ENCODE measurements at places on chromosomes 5 and 9.

GRCh38 chr5:84794486-84795035 is 409.9 kb upstream of the EDIL3 start:
- no peak for DNase-seq

- peak; percentile 39 for DNase-seq
These were observed 2.5 kb upstream of the PSMD5 start for GRCh38 chr9:120845255-120845654.

- peak; percentile 34 for DNase-seq
These were observed 17.6 kb upstream of the UBE2D2 start for GRCh38 chr5:139543423-139543991.

DNA sequence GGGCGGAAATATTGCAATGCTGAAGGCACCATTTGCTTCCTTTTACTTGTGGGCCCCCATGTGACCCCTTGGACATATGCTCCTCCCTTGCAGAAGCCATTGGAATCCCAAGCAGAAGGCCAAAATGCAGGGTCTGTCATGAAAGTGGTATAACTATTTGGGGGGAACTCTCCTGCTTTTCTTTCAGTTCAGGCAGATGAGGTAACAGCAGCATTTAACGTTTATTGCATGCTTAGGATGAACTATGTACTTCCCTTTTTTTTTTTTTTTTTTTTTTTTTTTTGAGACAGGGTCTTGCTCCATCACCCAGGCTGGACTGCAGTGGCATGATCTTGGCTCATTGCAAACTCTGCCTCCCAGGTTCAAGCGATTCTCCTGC is 7.8 kb downstream of the FOXI1 start:
- no peak for DNase-seq

DNA sequence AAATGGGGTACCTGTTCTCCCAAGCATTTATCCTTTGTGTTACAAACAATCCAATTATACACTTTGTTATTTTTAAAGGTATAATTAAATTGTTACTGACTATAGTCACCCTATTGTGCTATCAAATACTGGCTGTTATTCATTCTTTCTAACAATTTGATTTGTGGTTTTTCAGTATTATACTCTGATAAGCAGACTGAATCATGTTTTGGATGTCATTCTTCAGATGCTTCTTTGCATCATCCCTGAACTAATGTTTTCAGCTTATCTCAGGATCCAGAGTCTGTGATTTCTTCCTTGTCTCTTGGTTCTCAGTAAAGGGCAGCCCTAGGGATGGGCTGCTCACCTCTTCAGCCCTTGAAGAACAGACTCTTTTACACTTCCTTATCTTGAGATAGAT is 177.8 kb upstream of the SGCD start:
- DNase-seq = no peak

- no peak for DNase-seq
These were observed 271.7 kb upstream of the KLF4 start for GRCh38 chr9:107761307-107761706.

DNA sequence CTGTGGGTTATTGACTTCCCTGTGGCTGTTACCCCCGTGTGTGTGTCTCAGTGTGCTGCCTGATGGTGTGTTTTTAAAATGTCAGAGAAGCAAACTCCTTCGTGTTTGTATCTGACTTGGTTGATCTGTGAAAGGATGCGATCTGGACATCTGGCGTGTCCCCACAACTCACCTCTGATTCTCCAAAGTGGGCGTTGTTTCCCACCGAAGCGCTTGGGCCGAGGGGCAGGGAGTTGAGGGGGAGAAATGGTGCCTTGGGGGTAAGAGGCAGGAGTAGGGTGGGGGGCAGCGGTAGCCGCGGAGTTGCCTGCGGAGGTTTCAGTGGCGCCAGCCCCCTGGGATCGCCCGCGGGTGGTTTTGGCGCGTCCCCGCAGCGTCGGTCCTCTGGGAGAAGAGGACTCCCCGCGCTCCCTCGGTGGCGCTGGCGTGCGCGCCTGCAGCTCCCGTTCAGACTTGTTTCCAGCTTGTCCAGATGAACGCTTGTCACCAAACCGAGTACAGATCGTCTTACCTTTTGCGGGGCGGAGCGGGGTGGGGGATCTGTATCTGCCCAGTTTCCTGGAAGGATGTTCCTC is 1.1 kb downstream of the MAST4 start:
- no peak for DNase-seq

DNA sequence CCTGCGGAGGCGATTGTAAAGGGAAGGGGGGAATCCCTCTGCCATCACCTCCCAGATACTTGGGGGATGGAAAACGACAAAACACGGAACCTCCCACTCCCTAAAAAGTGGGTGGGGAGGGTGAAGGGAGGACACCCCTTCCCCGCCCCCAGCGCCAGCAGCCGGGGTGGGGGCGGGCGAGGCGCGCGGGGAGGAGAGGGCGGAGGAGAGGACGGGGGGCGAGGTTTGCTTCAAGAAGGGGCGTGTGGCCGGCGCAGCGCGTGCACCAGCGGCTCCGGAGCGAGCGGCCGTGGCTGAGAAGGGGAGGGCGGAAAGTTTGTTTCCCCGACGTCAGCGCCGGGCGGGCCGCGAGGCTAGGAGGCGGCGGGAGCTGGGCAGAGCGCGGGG is at the start of gene PRRX2:
Gene PRRX2, plus strand, starts transcription at position 259 of the 387 bp plus-strand sequence. CDS start 221 bp downstream, outside the sequence.
- DNase-seq = no peak

DNA sequence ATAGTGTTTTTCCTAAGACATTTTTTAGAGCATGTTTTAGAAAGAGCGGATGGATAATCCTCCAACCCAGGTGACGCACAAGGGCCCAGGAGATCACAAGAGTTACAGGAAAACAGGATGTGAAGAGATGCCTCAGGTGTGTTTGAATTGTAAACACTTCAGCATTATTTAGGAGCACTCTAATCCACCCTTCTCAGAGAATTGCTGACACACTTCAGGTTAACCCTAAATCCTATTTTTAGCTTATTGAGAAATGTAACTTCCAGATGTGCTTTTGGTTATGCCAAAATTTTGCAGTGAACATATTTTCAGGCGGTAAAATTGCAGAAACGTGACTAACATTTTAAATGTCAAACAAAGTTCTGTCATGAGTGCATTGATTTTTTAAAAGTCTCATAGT is 755.4 kb upstream of the CTNND2 start:
- no peak for DNase-seq

GRCh38 chr5:14321936-14322335 is 178.8 kb downstream of the TRIO start:
- no peak for DNase-seq

DNA sequence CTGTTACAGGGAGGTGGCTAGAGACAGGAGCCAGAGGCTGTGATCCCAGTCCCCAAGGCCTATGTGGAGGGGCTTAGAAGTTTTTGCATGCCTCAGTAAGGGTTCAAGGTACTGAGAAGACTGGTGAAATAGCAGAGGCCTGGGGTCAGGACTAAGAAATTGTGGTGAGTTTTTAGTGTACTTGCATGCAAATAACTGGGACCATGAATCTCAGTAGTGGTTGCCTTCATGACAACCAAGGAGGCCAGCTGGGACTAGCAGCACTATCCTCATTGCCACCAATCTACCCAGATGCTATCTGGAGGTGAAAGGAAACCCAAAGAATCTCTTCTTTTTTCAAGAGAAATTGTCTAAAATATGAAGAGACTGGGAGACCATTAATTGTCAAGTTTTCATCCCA is 395.1 kb downstream of the CETN3 start:
- DNase-seq = no peak

DNA sequence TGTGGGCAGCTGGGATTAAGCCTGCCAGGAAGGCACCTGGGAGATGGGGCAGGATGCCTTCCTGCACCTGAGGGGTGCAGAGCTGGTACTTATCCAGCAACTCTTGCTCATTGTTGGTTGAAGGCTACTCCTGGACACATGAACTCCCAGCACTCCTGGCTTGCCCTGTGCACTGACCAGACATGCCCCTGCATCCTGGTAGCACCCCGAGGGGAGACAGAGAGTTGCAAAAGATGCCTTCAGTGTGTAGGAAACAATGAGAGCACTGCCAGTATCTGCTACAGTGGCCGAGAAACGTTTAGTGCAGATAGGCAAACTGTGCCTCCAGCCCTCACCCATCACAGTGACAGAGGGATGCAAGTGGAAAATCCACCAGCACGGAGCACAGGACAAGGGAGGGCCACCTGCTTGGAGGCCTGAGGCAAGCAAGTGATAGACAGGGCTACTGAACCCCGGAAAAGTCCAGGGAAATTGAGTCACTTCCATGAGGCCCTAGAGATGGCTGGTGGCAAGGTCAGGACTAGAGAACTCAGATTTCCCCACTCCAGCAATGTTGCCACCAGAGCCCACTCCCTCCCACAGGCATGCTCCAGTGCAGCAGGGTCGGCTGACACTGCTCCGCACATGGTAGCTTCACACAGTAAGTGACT is 171.1 kb downstream of the FSTL4 start:
- no peak for DNase-seq

DNA sequence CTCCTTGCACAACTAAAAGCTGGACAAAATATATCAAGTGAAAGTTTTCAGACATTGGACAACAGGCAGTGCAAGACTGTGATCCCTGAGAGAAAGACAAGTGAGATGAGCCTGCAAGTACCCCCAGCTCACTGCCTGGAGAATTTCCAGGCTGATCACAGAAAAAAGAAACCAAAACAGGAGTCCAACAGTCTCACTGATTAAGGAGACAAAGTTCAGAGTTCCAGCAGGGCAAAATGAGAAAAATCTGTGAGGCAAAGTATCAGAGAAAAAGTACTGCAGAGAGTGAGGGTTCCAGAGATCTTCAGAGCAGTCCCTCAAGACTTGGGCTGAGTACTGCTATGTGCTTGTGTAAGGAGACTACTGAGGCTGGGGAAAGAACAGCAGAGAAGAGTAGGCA is 56.0 kb upstream of the PRSS3 start:
- DNase-seq = no peak

DNA sequence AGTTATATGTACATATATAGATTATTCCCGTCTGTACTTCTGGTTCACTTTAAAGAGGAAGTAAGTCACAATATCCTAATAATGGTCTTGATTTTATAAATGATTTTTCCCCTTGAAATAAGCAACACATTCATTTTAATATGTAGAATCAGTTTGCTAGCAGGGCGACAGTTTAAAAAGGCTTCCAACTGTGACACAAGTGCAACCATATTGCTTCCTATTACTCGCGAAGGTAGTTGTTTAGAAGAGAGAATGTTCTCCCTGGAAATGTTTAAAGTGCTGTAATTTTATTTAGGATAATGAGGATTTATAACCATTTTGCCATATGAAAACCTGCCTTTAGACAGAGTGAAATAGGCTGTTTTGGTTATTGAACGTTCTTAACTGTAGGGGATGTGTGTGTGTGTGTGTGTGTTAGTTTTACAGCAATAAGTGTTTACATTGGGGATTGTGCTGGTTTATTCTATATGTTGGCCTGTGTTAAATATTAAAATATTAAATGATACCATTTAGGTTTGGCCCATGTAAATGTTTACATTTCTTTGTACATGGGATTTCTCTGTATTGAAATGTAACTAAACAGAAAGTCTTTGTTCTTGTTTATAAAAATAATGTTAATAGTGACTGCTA is 138.3 kb downstream of the PBX3 start:
- DNase-seq = no peak

GRCh38 chr9:86434039-86434726 is 80.0 kb upstream of the TUT7 start:
- DNase-seq = no peak

DNA sequence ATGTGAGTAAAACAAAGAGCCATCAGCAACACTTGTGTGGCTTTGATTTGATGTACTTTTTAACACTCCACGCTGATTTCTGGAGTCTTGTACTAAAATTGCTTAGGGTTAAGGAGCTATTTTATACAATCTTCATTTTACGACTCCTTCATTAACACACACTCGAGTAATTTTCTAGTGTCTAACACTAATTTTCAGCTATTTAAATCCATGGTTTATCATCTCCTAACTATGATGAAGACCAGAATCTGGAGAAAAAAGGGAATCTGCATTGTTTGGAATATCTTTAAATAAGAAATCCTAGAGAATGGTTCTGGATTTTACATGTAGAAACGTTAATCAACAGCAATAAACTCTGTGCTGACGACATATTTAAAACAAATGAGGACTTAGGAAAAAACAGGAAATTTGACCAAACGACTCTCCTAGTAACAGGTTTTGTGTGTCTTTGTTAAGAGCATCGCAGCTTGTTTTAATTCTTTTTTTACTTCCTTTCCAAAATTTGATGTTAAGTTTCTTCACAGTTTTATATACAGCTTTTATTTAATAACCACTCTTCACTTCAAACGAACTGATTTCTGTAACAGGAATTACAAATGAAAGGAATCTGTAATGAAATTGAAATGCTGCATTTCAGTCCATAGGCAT is 138.5 kb downstream of the AOPEP start:
- DNase-seq = no peak

GRCh38 chr9:105396441-105396840 is 51.4 kb upstream of the FSD1L start:
- DNase-seq = no peak

DNA sequence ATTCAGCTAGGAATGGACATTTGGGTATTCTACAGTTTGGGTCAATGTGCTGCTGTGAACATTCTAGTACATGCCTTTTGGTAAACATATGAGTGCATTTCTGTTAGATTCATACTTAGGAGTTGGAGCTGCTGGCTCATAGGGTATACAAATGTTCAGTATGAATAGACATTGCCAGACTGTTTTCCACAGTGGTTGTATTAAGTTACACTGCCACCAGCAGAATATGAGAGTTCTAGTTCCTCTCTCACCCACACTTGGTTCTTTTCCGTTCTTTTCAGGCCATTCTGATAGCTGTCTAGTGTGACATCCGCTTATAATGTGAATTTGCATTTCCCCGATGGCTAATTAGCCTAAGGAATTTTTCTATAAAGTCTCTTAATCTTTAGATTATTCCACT is 25.0 kb downstream of the STOM start:
- DNase-seq = no peak

GRCh38 chr9:113186137-113186755 is 34.8 kb downstream of the FKBP15 start:
- no peak for DNase-seq

GRCh38 chr5:72372923-72373322 is 52.8 kb downstream of the PTCD2 start:
- DNase-seq = no peak

DNA sequence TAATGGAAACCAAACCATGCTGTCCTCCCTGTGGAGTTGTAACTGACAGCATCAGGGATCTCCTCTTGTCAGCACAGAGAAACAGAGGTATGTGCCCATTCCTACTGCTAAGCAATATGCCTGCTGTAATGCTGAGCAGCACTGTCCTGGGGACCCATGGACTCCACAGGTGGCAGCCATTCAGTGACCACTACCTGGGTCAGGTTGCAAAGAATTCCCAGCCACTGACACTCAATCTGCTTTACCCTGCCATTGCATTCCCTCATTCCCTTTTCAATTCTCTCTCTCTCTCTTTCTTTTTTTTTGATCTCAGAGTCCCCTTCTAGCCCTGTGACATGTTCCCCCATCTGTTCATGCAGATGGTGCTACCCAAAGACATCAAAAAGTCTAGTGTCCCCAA is 104.1 kb downstream of the GABRB2 start:
- no peak for DNase-seq

DNA sequence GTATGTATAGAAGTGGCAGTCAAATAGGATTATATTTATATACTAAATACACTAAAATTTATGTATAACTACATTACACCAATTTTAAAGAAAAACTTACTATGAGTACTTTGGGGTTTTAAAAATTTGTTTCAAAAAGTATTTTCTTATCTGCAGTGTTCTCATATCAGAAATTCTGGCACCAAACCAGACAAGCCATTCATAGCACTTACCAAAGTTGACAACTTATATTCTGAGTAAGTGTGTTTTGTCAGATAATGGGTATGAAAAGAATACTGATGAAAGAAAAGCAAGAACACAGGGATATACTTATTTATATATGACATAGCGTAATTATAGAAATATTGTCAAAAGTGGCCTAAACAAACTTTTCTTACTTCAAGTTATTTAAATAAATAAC is 67.5 kb downstream of the SPEF2 start:
- DNase-seq = no peak
